GOT3 (cell line): ENCODE measurements at places on chromosomes 3 and 15.

GRCh38 chr3:76527773-76528172, 512.1 kb upstream of the ROBO2 start:
- no peak for DNase-seq

DNA sequence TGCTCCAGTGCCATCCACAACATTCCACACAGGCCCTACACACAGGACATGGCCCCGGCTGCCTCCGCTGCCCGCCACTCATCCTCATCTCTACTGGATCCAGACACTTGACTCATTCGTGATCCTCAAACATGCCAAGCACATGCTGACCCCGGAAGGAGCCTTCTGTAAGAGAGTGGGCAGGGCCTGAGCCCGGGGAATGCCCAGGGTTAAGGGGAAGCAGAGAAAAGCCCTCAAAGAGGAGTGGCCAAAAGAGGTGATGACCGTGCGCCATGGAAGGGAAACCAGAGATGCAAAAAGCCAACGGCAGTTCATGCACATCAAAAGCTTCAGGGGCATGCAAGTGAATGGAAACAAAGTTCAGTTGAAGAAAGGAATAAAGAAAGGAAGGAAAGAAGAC, 46.1 kb downstream of the RFTN1 start:
- no peak for DNase-seq

DNA sequence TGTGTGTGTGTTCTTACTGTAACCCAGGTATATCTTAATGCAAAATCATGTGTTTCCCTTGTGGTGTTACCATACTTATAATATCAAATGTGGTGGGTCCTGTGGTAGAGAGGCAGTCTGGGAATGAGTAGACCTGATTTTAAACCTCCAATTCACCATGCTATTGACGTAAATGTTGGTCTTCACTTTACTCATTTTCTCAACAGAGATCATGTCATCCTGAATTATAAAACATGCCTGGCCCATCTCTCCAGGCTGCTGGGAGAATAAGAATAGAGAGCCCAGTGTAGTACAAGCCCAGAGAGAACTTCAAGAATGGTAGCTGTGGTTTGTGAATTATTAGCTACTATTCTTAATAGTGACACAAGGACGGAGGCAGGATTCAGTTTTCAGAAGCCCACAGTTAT, 88.1 kb downstream of the MBNL1 start:
- no peak for DNase-seq

GRCh38 chr3:85258326-85258725, 299.5 kb downstream of the CADM2 start:
- DNase-seq: no peak

DNA sequence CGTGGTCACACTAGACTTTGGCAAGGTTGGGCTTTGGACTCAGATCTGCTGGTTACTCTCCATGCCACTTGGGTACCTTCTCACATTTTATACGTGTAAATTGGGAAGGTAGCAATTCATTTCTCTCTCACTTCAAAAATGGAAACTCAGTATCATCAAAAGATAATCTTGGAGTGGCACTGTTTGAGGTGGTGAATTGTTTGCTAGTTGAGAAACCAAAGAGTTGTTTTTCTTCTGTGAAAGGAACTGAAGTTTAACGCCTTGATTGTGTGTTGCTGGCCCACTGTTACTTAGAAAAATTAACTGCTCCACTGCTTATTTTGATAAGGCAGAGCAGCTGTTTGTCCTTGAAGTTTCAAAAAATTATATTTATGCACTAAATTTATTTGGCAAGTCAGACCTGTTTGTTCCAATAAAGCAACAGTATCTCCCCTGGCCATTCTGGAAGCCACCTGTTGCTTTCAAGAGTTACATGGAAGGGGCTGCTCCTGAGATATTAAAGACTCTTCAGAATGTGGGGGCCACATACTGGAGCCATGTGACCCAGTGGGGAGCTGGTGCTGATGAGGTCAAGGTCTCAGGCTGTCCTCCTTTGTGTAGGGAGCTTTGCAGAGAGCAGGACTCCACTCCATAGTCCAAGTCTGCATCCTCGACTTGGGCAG, 16.2 kb downstream of the PLCL2 start:
- no peak for DNase-seq

DNA sequence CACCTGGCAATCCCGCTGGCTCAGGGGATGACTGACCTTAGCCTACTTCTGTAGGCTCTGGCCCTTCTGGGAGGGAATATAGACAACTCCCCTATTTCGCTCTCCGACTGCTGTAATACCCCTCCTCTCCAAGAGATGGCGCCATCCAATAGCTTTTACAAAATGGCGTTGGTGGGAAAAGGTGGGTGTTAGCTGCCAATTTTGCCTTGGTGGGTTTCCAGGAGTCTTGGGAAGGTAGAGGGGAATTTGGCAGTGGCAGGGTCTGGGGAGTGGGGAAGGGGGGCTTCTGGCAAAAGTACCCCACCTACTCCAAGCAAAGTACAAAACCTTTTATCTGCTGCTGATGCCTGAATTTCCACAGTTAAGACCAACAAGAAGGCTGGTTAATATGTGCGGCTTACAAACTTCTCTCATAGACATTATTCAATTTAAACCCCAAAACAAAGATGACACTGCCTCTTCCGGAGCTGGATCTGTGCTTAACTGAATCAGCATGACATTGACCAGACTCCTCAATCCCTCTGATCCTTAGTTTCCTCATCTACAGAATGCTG, 62.1 kb downstream of the RASGRF1 start:
- no peak for DNase-seq

GRCh38 chr3:178901204-178901603, 170.4 kb downstream of the ZMAT3 start:
- no peak for DNase-seq

- no peak for DNase-seq
Observed at GRCh38 chr3:156865732-156866131, 39.6 kb downstream of the LEKR1 start.

GRCh38 chr3:111035902-111036301, 35.7 kb upstream of the NECTIN3 start:
- DNase-seq: no peak

- DNase-seq: no peak
Observed at GRCh38 chr3:23129117-23129516, 74.0 kb upstream of the UBE2E2 start.

GRCh38 chr3:117019082-117019713, 309.6 kb downstream of the TUSC7 start:
- DNase-seq: no peak

GRCh38 chr3:114284644-114285043, 9.2 kb upstream of the TIGIT start:
- no peak for DNase-seq

DNA sequence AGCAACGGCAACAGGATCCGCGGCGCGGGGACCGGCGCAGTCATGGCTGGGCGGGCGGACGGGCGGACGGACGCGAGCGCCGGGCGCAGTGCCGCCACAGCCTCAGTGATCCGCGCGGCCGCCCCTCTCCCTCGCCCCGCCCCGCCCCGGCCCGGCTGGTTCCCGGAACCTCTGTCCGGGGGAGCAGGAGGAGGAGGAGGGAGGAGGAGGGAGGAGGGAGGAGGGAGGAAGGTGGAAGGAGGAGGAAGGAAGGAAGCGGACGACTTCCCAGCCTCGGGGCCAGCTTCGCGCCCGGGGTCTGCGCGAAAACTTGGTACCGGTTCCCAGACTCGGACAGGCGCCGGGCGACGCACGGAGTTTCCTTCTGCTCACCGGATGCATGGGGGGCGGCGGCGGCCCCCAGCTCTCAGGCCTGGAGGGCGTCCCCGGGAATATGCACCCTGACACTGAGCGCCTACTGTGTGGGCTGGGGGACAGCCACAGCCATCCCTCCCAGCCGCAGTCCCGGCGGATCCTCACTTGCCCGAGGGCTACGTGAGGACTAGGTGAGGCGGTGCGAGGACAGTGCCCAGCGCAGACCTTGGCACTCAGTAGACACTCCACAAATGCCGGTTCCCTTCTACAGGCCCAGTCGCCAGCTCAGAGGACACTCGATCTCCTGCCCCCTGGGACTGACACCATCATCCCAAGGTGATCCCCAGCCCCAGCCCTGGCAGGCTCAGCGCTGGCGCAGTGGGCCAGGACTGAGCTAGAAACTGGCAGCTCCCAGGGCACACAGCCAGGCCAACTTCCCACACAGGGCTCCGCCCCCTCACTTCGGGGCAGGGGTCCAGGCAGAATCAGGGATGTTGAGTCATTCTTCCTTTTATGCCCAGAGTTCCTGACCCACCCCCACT, at the start of gene SHISA5:
SHISA5 (minus strand) TSS at position 124 of the 896 bp plus-strand sequence; CDS start at position 44, 80 bp downstream.
- DNase-seq: no peak

DNA sequence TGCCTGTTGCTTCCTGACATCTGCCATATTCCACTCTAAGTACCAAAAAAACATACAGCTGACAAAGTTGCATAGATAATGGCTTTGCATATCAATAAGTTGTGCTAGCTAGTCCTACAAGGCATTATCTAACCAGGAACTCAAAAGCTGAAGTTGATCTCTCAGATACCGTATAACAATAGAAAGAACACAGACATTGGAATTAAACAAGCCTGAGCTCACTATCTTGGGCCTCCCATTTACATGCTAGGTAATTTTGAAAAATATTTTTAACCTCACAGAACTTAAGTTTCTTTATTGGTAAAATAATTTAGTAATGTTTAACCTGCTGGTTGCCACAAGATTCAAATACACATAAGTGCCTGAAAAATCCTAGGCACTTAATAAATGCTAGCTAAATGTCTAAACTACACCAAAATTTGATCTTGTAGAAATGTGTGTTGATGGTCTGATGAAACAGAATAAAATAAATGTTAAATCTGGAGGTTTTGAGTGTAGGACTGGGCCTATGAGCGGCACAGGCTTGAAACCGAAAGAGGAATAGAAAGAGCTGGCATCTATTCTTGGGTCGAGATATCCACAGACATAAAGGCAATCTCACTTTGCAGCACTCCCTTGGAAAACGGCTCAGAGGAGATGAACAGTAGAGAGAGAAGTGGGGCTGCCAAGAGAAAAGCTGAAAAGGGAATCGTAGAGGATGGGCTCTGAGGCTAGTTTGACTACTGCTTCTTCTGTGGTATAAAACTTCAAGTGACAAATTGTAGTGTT, 29.9 kb upstream of the TTC14 start:
- no peak for DNase-seq

GRCh38 chr3:160450846-160451245, 1.3 kb upstream of the TRIM59 start:
- peak; percentile 7 for DNase-seq

DNA sequence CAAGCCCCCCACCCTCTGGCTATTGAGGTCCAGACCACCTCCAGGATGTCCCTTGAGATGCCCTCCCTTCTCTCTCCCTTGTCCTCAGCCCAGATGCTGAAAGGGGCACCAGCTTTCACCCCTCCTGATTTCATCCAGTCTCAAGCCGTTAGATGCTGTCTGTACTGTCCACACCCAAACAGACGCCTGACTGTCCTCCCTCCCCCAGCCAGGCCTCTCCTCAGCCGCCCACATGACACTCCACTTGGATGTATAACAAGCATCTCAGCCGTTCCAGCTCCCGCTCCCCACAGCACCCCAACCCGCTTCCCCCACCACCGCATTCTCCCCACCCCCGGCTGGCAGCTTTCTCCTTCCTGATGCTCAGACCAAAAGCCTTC, 25.0 kb upstream of the CYP11A1 start:
- DNase-seq: no peak

GRCh38 chr3:114451561-114452018, 157.8 kb downstream of the TIGIT start:
- no peak for DNase-seq

DNA sequence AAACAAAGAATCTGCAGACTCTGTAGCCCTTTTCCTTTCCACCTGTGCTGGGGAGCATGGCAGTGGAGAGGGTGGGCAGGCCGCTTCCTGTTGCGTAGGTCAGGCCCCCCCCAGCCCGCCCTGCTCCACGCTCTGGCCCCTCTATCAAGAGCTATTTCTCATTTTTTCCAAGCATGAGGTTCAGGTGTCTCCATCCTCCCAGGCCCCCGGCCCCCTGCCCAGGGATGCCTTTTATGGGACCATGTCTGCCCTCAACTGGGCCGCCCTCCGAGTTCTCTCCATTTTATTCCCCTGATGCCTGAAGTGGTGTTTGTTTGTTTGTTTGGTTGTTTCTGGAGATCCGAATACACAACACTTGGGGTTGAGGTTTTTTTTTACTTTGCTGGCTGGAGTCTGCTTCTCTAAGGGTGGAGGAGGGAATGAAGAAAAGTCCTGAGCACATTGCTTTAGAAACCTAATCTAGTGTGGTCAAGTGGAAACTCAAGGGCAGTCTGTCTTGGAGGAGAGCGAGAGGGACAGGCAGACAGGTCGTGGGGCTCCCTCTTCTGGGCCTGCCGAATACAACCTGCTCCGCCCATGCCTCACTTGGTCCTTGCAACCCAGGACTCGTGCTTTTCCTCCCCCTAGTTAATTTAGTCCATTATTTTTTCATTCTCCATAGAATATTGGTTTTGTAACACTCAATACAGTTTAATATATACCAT, 176.5 kb upstream of the LYSMD4 start:
- no peak for DNase-seq

GRCh38 chr15:51760805-51761204, 9.4 kb downstream of the TMOD2 start:
- no peak for DNase-seq

- DNase-seq: no peak
Observed at GRCh38 chr3:164524201-164524600, 554.1 kb downstream of the SI start.

DNA sequence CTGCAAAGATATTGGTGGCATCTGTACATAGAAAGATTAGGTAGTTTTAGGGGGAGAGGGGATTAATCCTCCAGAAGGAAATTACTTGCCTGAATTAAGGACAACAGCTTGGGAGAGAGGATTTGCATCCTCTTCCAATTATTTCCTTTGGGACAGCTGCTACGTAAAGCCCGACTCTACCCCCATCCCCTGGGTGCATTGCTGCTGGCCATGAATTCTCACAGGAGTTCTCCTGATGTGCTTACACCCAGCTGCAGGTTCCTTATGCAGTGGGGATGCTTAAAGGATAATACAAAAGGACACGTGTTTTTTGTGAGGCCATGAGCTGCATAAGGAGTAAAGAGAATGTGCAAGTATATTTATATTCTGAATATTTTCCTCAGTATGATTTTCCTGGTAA, 132.3 kb downstream of the VPS8 start:
- DNase-seq: no peak

DNA sequence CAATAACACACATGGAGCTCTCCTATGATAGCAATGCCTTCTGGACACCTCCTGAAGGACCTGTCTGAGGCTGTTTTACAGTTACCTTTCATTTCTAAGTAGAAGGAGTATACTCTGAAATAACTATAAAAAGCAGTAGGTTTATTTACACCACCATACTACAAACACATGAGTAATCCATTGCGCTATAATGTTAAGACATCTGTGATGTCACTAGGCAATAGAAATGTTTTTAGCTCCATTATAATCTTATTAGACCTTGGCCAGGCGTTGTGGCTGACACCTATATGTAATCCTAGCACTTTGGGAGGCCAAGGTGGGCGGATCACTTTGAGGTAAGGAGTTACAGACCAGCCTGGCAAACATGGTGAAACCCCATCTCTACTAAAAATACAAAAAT, 24.7 kb downstream of the PXK start:
- no peak for DNase-seq

- DNase-seq: no peak
Observed at GRCh38 chr3:71926616-71927015, 141.7 kb upstream of the PROK2 start.

- no peak for DNase-seq
Observed at GRCh38 chr3:25728101-25728500, 55.1 kb downstream of the NGLY1 start.
